ENCODE measurements at places on chromosomes 6 and 20.

GRCh38 chr20:23613676-23614075, 8.0 kb upstream of the CST9 start:
- no peak for DNase-seq

DNA sequence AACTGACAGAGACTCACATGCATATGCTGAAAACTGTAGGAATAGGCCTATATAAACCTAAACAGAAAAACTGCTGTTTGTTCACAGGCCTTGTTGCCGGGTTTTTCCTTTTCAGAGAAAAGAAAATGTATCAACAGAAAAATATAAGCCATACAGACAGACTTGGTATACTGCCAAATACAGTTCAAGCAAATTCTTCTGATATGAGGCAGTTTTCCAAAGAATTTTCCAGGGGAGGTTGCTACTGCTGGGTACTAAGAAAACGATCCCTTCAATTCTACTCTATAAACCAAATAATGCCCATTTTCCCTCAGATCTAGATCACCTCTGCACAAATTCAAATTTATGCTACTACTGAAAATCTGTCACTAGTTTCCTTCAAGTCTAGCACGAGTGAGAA, 59.4 kb downstream of the ME1 start:
- no peak for DNase-seq

DNA sequence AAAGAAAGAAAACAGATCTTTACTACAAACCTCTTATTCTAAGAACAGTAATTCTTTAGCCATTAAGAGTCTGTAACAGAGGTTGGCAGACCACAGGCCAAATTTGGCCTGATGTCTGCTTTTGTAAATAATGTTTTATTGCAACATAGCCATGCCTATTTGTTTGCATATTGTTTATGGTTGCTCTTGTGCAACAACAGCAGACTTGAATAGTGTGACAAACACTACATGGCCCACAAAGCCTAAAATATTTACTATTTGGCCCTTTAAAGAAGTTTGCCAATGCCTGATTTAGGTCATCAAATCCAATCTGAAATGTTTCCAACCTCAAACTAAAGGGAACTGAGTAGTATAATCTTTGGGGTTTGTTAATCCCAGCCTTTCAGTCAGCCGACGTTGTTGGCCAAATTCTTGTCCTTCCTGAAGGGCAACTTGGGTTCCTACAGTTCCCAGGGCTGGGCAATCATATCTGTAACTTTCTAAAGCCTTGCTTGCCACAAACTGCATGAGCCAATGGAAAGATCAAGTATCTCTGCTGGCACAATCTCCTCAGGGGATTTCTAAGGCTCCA, 33.9 kb upstream of the TBC1D20 start:
- DNase-seq = no peak

DNA sequence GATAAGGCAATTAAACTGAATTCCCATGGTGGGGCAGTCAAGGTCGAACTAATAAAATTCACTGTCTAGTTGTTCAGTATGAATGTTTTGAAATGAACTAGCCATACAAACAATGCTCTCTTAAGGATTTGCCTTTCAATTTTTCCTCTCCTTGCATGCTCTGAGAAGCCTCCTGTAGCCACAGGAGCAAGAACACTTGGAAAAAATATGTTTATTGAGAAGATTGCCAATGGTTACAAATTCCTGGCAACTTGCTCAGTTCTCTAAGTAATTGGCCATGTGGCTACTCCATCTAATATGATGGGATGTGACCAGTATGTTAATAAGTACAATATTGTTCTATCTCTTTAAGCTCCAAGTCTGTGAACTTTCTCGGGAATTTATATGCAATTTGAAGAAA, 49.4 kb downstream of the FUT9 start:
- DNase-seq = no peak

GRCh38 chr6:37244430-37245310, 12.9 kb upstream of the TBC1D22B start:
- DNase-seq = peak; percentile 88

DNA sequence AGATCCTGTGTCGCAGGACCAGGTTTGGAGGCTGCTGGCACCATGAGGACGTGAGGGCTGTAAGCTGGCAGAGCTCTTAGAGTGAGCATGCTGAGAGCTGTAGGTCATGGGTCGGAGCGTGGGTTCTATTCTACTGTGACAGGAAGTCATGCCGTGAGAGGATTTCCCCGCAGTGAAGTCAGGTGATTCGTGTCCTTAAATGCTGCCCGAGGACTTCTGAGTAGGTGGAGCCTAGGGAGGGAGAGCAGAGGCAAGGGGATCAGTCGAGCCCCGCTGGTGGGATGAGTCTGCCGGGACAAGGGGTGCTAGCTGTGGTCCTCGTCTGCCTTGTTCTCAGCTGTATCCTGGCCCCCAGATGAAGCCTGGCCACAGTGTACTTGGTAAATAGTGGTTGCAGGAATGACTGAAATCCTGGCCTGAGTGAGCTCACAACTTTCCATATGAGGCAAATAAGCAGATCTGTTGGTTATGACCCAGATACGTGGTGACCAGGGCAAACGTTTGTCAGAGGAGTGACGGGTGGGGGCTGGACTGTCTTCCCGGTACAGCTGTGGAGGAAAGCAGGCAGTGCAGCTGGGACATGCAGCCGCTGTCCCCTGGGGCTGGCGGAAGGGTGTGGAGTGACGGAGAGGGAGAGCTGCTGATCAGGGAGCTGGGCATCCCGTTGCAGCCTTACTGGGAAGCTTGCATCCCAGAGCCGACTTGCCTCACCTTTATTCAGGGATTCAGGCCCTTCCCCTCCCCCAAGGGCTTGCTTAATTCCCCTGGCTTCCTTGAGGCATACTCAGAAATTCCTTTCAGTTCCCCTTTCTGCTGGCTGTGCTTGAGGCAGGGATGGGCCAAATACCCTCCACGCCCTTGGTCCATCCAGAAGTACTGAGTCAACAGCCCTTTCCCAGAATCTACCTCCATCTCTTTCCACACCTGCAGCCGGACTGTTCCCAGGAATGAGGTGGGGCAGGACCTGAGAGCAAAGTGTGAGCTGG, 250.9 kb upstream of the RREB1 start:
- DNase-seq = no peak

DNA sequence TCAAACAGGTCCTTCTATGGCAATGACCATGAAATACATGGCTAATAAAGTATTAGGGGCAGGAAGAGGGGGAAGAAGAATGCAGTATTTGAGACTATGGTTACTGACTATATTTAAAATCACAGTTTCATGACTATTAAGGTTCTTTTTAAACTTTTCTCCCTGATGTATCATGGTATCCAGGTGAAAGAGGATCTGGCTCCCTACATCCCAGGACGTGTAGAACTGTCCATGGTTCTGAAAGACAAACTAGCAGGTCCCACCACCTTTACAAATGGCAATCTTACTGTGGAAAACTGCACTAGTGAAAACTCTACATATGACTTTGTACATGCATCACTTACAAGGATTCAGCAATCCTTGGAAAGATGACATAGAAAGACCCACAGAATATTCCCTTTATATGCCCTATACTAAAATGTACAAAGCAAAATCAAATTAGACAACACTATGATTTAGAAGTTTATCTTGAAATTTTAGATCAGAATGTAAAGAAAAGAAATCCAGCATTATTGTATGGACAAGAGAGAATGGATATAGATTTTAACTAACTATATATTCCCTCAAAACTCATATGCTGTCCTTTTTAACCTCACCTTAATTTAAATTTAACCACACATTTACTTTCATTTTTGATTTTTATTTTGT, 33.5 kb downstream of the RPP21 start:
- DNase-seq = no peak

DNA sequence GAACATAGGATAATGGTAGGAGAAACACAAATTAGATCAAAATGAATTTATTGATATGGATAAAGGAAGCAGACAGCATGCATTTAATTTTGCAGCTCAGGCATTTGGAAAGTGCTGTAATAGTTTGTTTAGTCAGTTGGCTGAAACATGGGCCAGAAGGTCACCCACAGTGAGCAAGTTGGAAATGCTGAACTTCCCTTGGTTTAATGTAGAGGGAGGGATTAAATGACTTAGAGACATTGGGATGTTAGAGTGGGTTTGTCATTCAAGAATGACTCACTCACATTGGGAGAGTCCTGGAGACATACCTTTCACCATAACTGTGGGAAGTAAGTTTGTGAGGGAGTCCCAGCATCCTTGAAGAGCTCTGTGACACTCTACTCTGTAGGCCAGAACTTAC, 231.5 kb upstream of the PLCB4 start:
- no peak for DNase-seq

- no peak for DNase-seq
Measured at GRCh38 chr6:83883240-83883639, 23.8 kb downstream of the CYB5R4 start.

DNA sequence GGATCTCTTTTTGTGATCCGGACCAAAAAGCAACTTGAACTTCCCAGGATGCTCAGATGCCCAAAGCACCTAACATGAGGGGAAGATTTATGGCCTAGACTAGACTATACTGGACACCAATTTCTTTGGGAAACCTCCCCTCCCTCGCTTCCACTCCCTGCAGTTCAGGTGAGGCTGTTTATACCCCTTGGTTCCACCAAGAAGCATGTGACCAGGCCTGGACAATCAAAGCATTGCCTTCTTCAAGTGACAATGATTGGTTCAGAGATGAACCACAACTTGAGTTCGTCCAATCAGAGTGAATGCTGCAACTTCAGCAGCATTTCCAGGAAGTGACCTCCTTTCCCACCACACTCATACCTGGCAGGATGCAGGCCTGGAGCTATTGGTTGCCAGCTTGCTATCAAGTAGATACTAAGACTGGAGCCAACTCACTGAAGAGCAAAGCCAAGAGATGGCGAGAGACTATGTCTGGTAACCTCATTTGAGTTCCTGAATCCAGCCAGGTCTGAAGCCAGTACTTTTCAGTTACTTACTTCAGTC, 45.6 kb upstream of the SLC9A8 start:
- DNase-seq = no peak

DNA sequence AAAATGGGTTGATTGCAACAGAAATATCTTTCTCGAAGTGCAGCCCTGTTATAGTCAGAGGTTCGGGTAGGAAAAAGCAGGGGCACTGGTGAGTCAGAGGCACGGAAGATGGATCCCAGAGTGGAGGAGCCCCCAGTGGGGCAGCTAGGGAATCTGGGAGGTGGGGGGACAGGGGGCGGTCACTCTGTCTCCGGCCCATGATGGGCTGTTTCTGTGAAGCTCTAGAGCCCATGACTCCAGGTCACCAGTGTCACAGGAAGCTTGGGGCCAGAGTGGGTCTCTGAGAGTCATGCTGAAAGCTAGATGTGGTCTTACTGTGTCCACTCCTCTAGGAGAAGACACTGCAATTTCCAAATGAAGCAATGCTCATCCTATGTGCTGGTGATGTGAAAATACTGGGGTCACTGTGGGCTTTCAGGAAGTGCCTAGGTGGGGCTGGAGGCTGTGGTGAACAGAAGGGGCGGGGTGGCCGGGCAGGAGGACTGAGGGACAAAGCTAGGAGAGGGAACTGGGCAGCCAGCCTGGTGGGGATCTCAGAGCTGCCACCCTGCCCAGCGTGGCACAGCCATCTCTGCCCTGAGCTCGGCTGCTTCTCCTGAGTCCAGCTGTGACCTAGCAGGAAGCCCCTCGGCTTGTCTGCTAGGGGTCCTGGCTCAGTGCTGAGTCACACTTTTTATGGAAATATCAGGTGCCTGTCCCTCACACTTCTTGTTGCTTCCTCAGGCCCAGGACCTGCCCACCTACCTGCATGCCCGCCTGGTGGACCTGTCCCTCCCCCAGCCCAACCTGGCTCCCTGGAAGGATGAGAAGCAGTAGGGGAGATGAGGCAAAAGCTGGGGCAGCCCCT, 54.2 kb downstream of the IRF4 start:
- DNase-seq = no peak

- DNase-seq = no peak
Measured at GRCh38 chr20:18805881-18806280, 7.7 kb upstream of the SCP2D1 start.

DNA sequence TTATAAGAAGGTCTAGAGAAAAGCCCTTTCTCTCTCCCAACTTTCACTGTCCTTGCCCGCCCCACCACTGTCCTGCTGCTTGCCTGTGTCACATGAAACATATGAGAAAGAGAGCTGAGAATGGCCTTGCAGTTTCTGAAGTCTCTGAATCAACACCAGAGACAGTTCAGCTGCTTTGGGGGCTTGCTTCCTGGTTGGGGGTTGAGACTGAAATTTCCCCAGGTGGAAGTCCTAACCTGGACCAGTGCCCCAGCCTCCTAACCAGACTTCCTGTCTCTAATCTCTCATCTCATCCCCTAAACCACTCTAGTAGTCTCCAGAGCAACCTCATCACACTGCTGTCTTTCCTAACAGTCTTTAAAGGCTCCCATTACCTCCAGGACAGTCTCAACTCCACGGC, 10.7 kb downstream of the TRAM2 start:
- DNase-seq = no peak

DNA sequence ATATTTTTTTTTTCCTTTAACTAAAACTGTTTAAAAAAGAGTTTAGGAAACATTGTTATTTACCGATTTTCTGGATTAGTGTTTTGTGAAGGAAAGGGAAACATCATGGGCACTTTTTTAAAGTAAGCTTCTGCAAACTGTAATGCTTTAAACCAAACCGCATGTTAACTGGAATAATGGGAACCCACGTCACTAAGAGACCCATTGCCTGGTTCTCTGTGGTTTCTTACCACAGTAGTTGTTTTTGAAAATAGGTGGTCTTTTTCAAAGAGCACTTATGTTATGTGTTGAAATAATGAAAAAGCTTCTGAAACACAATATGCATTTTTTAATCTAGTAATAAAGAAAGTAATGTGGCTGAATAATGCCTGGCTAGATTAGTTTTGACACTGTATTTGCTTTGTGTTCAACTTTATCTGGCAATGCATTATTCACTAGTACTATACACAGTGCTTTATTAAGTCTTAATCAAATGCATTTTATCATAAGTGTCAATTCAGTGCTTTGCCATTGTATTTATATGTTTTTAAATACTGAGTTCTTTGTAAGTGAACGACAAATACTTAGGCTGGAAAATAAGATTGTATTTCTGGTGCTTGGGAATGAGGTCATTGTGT, 754.1 kb upstream of the FLRT3 start:
- DNase-seq = no peak

GRCh38 chr6:134251320-134251719, 66.6 kb downstream of the SGK1 start:
- DNase-seq = no peak

GRCh38 chr20:64058536-64058935, 4.5 kb upstream of the TCEA2 start:
- DNase-seq = no peak

- peak; percentile 16 for DNase-seq
Measured at GRCh38 chr20:9520086-9520485, 5.7 kb downstream of the LAMP5 start.

DNA sequence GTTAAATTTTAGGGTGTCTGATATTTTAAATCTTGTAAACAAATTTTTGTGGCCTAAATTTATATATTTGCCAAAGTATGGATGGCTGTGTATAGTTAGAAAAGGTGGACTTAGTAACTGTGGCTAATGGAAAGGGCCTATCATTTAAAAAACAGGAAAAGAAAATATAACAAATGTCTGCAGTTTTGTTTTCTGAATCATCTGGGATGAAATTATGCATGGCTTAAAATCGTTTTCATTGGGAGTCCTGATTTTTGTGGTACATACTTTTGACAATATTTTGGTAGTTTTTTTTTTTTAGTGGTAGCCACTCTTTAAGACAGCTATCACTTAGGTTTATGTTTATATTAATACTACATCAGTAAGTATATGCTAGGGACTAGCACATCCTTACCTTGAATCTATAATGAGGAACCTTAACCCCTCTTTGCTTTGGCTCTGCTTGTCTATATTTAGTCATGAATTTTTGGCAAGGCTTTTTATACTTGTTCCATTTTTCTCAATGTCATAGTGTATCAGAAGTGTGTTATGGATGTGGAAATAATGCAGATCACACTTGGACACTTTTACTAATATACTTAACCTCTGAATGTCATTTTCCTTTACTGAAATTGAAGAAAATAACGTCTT, 5.6 kb downstream of the ARID1B start:
- DNase-seq = peak; percentile 56

All from NCI-H1417 (cell line).